NCI-H748 treated with DMSO at 0.1 percent for 48 hours (cell line): ENCODE measurements at places on chromosomes 2 and 18.

GRCh38 chr2:184756885-184757284 is 158.6 kb downstream of the ZNF804A start:
- no peak for DNase-seq

GRCh38 chr2:75100011-75100800 is 99.1 kb downstream of the TACR1 start:
- no peak for DNase-seq

DNA sequence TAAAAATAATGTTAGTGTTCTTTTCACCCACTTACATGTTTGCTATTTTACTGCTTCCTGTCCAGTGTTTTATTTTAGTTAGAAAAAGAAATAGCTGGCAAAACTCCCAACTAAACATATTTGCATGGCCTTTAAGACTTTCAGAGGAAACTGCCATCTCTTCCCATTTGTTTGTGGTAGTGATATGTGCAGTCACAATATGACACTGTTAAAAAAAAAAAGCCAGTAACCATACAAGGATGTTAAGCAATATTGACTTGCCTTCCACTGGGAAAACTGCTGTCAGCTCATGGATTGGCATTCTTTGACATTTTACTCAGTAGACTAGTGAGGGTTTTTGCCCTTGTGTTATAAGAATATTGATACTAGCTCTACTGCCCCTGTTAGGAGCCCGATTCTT is 29.1 kb downstream of the XIRP2 start:
- DNase-seq = no peak

DNA sequence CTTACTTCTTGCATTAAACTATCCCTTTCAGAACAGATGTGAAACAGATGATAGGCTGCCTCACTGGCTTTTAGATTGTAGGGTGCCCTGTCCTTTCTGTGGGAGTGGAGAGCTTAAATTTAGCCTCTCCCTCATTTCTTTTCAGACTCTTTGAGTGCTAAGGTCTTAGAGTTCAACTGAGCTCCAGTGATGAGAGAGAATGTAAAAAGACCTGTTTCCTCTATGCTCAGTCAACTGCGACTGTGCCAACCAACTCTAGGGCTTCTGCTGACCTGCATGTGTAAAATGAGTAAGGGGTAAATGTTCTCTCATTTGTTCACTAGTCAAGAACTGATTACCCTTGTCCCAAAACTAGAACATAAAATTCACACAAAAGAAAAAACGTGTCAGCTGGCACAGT is 104.8 kb upstream of the TGFA start:
- no peak for DNase-seq

GRCh38 chr2:102520801-102521200 is 47.8 kb downstream of the SLC9A4 start:
- DNase-seq = no peak

DNA sequence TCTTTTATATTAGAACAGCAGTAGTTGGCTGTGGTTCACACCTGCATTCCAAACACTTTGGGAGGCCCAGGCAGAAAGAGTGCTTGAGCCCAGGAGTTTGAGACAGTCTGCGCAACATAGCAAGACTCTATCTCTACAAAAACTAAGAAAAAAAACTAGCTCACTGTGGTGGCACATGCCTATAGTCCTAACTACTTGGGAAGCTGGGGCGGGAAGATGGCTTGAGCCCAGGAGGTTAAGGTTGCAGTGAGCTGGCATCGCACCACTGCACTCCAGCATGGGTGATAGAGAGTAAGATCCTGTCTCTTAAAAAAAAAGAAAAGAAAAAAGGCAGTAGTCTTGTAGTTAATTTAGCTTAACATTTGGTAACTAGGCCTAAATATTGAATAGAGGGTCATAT is 136.6 kb downstream of the AGPS start:
- DNase-seq = no peak

DNA sequence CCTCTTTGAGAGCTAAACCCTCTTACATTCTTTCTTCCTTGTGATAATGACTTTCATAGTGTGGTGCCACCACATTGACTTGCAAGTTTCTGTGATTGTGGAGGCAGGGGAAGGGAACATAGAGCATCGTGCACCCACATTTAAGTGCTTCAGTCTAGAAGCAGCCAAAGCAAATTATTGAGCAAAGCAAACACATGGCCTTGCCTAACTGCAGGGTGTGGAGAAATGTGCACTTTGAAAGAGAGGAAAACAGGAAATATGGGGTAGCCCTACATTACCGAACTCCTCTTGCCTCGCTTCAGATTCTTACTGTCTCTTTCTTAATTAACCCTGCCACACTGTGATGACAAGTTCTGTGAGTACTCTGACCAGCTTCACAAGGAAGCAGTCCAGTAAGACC is 814.6 kb downstream of the SLC4A3 start:
- DNase-seq = no peak
